WERI-Rb-1 (cell line): ENCODE measurements at places on chromosomes 13 and 19.

DNA sequence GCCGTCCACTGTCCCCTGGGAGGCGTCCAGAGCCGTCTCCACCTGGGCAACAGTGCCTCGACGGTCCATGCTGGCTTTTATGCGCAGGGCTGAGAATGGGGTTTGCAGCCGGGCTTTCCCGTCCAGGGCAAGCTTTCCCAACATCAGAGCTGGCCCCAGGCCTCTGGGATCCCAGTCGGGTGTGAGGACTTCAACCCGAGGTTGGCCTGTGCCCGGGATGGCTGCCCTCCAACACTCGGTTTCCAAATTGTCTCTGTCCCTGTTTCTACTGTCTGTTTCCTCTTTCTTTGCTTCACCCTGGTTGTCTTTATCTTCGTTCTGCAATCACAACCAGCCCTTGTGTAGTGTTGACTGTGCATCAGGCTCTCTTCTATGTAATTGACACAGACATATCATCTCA lies at the start of gene IFNL4:
Gene IFNL4, minus strand, starts transcription at position 51 of the 400 bp plus-strand sequence.
- DNase-seq, result no peak

- DNase-seq, result no peak
Measured at GRCh38 chr13:89786531-89786930, 1561.0 kb upstream of the MIR17HG start.

- no peak for DNase-seq
Measured at GRCh38 chr13:42643076-42643475, 69.1 kb downstream of the TNFSF11 start.

DNA sequence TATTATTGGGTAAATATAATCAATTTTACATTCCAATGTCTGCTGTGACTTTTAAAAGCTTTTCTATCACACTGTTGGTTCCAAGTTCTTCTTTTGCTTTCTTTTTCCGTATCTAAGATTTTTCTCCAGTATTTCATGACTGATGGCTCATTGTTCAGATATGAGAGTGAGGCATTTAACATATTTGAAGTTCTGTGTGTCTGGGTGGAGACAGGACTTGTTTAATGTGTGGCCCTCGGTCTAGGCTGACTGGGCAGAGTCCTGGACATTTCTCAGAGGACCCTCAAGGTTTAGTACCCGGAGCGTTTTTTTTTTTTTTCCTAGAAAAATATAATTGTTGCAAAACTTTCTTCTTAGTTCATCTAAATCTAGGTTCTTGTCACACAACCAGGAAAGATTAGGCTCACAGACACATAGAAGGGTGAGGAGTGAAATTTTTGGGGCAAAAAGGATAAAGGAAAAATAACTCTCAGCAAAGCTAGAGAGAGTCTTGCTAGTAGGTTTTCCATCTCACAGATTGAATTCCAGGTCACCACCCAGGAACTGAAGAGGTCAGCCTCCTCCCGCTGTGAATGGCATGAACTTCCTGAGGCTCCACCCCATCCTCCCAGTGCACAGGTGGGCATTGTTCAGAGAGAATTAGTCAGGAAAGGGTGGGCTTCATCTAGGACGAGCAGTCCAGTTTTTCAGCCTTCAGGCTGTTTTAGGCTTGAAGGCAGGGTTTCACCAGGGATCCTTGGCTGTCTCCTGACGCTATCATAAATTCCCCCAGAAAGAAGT lies 1002.4 kb upstream of the PCDH9 start:
- no peak for DNase-seq

DNA sequence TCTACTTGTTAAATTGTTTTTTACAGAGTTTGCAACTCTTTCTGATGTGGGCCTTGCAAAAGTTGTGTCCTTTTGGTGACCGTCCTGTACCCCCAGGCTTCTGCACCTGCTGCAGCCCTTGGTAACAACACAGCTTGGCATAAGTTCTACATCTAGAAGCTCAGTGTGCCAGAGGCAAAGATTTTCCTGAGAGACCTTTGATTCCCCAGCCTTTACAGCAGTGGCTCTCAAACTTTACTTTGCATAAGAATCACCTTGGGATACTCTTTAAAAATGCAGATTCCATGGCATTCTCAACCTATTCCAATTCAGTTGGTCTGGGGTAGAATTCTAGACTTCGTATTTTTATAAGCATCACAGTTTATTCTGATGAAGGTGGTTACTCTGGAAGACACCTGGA lies 260.9 kb downstream of the DCT start:
- DNase-seq, result no peak

DNA sequence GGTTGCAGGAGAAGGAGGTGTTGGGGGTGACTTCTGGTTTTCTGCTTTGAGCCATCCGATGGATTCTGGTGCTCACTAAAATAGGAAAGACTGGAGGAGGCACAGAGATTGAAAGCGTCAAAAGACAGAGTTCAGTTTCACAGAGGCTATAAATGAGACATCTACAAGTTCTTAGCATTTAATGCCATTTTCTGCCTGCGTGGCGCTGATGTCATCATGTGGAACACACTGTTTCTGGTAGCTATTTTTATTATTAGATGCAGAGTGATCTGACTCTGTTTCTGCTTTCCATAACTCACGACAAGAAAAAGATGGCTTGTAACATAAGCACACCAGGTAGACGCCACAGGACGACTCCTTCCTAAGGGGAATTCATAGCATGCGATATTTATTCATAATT lies 3.3 kb upstream of the SLC39A3 start:
- no peak for DNase-seq

GRCh38 chr19:29093553-29093908 lies 119.4 kb downstream of the UQCRFS1 start:
- no peak for DNase-seq
